MV-4-11 (cell line): ENCODE measurements at places on chromosomes 3 and 15.

- no peak for DNase-seq
These were observed 1138.4 kb downstream of the SI start for GRCh38 chr3:163939926-163940325.

DNA sequence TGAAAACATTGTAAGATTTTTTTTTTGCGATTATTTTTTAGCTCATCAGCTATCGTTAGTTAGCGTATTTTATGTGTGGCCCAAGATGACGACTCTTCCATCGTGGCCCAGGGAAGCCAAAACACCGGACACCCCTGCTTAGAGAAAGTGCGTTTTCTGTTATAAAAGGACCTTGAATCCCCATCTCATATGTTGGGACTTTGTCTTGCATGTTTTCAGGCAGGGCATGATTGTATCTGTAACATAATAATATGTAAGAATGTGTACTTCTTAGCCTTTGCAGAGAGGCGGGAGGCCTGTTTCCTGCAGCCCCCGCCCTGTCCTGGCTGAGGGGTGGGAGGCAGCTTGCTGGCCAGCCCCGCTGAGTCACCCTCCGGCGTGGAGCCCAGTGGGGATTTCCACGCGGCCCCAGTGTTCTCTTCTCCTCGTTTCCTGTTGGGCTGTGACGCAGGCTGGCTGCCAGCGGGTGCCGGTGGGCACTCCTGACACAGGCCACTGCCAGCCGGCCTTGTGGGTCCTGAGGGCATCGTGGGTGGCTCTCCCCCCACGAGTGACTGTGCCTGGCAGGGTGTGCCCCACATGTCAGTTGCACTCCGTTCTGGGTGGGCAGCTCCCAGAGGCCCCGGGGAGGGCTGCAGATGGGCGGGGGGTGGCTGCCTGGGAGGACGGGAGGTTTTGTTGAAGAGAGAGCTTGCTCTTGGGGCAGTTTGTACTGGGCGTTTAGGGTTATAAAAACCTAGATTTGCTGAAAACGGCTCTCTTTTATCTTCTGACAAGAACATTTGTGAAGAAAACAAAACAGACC is 55.6 kb downstream of the SMAD3 start:
- no peak for DNase-seq

DNA sequence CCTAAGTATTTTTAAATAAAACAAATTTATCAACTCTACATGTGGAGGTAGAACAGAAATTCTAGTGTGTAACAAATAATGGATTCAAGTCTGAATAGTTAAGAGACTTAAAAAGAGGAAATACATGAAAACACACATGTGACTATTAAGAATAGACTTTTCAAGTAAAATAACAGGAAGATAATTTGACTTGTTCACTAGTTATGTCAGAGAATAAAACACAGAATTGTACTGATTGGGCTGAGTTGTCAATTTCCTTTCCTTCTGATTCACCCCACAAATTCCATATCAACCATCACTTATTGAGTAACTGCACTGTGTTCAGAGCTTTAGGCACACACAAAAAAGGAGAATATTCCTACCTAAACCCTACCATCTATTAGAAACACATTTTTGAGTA is 557.2 kb downstream of the TUSC7 start:
- DNase-seq: no peak

DNA sequence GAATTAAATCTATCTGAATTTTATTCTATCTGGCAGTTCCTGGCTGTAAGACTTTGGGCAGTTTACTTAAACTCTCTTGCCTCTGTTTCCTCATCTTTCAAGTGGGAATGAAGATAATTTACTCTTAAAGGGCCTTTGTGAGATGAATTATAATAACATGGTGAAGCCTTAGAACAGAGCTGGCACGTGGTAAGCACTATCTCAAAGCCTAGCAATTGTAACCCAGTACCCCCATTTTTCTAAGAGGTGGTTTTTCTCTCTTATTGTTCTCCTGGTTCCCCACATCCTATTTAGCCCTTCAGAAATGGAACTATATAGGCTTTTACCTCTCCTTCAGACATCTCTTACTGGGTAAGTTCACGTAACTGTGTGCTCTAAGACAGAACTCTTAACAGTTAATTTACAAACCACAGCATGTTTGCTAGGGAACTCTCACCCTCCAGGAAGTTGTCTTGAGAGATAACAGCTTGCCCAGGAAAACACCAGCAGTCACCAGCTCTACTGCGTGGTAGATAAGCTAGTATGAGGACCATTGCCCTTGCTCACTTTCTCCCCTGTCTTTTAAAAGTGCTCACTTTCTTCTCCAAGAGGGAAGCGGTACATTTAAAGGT is 12.3 kb upstream of the CRBN start:
- DNase-seq: no peak

DNA sequence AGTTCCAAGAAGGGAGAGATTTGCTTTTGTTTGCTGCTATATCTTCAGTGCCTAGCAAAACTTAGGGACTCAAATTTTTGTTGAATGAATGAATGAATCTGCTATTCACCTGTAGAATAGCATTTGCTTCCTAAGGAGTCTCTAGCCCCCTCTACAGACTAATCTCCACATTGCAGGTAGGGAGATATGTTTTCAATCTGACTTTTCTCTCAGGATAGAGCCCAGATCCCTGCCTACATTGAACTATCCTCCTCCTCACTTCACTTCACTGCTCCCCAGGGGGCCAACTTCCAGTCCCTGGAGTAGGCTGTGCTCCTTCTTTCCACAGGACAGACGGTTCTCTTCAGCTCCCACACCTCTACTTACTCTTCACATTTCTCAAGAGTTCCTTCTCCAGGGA is 81.9 kb upstream of the PTX3 start:
- DNase-seq: no peak

- no peak for DNase-seq
These were observed 262.9 kb downstream of the ERC2 start for GRCh38 chr3:56205406-56205805.

DNA sequence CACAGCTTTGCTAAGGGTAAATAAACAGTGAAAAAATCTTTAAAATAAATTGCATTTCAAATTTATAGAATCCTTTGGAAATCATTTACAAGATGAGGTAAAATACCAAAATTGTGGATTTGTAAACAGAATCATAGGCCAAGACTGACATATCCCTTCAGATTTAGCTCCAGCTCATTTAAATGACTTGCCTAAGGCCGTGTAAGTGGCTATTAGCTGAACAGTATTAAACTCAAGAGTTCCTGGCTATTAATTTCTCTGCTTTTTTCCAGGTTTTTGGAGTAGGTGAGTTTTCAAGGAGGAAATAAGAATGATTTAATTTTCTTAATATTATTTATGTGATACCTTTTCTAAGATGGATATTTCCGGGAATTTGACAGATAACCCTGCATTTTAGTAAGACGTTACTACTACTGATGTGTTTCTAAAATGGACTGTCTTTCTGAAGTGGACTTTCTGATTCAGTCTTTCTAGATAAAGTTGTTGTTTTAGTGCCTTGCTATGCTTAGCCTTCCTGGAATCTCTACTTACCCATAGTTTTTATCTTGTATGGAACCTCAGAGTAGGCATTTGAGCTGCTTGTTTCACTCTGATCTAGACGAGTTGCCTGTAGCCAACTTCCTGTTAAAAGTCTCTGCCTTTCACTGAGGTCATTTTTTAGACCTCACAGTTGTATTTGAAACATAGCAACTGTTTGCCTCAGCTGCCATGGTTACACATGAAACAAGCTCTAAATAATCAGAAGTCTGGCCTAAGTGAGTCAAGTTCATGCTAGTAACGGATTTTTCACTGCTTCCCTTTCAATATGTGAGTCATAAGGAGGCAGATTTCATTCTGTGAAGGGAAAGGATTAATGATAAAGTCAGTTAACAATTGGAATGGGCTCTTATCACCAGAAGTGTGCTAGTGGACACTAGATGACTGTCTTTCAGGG is 127.0 kb downstream of the KLHL25 start:
- DNase-seq: peak; percentile 99

- no peak for DNase-seq
These were observed 44.8 kb upstream of the HACD2 start for GRCh38 chr3:123629747-123630047.

- no peak for DNase-seq
These were observed 16.9 kb downstream of the MCCC1 start for GRCh38 chr3:183082355-183082915.

DNA sequence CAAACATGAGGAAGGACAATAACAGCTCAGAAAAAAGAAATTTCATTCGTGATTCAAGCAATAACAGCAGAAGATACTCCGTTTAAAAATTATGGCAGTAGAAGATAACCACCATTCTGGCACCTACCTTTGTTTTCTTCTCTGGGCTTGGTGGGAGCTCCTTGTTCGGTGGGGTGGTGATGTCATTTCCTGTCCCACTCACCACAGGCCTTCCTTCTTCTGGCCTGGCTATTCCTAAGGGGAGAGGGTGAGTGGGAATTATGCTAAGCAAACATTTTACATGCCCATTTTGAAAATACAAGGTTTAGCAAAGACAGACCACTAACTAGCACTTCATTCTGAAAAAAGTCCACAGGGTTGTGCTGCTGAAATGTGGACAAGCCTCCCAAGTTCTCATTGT is 74.4 kb downstream of the DHX30 start:
- DNase-seq: no peak

GRCh38 chr3:32148351-32148750 is 41.9 kb downstream of the GPD1L start:
- no peak for DNase-seq

GRCh38 chr3:29668233-29668632 is 387.4 kb downstream of the RBMS3 start:
- no peak for DNase-seq

- DNase-seq: peak; percentile 43
These were observed 356.8 kb downstream of the FOXP1 start for GRCh38 chr3:71226565-71227269.

GRCh38 chr15:52162260-52162659 is 28.9 kb downstream of the GNB5 start:
- DNase-seq: no peak

GRCh38 chr3:149015393-149015792 is 24.1 kb downstream of the GYG1 start:
- no peak for DNase-seq

DNA sequence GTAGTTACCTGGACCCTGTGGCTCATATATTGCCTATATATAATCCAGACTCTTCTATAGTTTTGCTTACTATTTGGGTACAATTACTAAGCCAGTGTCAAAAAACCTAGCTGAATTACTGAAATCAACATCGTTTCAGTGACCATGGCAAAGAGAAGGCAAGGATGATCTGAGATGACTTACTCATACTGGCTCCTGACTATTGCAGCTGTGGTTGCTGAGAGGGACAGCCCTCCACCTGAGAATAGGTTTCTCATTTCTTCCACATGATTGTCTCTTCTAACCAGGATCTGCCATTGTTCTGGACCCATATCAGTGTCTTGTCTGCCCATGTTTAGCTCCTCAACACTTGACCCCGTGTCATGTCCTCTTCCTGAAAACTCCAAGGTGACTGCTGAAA is 30.2 kb downstream of the CASR start:
- no peak for DNase-seq
